ENCODE measurements at places on chromosomes 7 and 10. TPM values are rescaled to one million over a fixed set of nuclear protein-coding genes. Genes with fewer than 3 reads are reported as not detected.

Gene UBE2H
- total RNA-seq = 24.9 TPM

Gene PCLO
- not detected for total RNA-seq

Gene NUTM2B
- 0.78 TPM for total RNA-seq

DNA sequence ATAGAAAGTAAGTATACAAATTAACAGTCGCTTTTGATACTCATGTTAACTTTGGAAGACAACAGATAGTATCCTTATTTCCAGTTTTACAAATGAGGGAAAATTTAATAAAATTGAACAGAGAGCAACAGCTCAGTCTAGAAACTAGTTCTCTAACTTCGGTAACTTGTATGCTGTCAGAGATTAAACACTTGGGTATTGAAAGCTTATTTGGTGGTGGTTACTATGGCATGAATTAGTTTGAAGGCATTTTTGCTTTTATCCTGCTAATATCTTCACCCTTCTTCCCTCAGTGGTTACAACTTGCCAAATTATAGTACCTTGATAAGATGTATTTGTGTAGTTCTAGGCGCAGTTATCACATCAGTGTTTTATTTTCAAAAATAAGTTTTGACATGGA is 7.2 kb downstream of the WAC start:
- no peak for DNase-seq

Gene BMI1
- total RNA-seq = 44.9 TPM

GRCh38 chr7:111096997-111097396 is 6.1 kb downstream of the LRRN3 start:
- DNase-seq = no peak

Gene PDZD7
- total RNA-seq = 0.62 TPM

Gene PIK3CG
- 80.7 TPM for total RNA-seq

GRCh38 chr10:133475425-133475734 is 21.6 kb downstream of the SCART1 start:
- no peak for DNase-seq

- no peak for DNase-seq
Measured at GRCh38 chr10:59839576-59839975, 66.8 kb downstream of the CCDC6 start.

- DNase-seq = no peak
Measured at GRCh38 chr7:98166668-98166970, 44.6 kb upstream of the BHLHA15 start.

Gene HKDC1
- total RNA-seq = not detected
